ENCODE measurements at places on chromosomes 6 and 20.

GRCh38 chr6:42938987-42939809, 9.9 kb downstream of the CNPY3 start:
- DNase-seq: no peak

DNA sequence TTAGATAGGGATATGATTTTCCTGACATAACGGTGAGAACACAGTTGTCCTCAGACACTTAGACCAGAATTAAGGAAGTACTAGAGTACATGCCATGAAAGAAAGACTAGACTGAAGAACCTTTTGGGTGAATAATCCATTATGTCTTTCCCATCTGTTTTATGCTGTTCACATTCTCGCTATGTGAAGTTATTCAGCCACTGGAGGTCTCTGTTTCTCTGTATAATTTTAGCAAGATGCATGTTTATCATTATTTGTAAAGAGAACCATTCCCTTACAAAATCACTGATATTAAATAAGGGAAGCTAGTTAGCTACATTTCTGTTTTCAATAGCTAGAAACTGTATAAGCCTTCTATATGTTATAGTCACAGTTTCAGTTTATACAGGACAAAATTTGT, 391.9 kb downstream of the CD109 start:
- DNase-seq: no peak

DNA sequence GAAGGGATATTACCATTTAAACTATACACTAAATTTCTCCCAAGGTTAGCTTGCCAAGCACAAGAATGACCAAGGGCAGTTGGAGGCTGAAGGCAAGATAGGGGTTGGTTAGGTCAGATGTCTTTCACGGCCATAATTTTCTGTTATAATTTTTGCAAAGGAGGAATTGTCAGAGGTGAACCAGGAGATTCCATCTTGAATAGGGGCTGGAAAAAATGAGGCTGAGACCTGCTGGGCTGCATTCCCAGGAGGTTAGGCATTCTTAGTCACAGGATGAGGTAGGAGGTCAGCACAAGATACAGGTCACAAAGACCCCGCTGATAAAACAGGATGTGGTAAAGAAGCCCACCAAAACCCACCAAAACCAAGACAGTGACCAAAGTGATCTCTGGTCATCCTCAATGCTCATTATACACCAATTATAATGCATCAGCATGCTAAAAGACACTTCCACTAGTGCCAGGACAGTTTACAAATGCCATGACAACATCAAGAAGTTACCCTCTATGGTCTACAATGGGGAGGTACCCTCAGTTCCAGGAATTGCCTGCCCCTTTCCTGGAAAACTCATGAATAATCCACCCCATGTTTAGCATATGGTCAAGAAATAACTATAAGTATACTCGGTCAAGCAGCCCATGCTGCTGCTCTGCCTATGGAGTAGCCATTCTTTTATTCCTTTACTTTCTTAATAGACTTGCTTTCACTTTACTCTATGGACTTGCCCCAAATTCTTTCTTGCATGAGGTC, 371.8 kb upstream of the SULF2 start:
- DNase-seq: no peak

DNA sequence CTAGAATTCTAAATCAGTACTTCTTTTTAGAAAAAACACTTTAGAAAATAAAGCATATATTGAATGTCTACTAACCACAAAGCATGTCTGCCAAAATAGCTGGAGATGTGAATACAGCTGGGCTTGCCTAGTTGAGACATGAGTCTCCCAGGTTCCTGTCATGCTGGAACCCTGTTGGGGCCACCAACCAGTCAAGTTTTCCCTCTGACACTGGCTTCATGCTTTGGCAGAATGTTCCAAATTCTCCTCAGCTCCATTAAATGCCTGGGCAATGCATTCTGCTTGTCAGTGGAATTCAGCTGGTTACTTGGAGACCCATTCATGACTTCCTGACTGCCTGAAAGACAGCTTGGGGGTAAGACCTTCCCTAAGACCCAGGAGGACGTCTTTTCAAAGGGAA, 87.2 kb downstream of the PRND start:
- DNase-seq: no peak

DNA sequence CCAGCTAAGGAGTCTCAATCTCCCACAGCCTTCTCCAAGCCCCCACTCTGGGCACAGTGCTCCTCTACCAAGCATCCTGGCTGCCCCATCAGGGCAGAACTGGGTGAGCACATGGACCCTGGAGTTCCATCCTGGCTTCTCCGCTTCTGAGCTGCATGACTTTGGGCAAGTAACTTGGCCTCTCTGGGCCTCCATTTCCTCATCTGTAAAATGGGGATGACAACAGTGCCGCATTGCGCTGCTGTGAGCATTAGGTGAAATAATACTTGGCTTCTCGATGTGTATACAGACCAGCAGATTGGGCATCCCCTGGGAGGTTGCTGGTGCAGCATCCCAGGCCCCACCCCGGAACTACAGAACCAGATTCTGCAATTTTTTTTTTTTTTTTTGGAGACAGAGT, 8.3 kb upstream of the RIPOR3 start:
- DNase-seq: no peak

- no peak for DNase-seq
These were observed 14.2 kb upstream of the UNC93A start for GRCh38 chr6:167276772-167277533.

DNA sequence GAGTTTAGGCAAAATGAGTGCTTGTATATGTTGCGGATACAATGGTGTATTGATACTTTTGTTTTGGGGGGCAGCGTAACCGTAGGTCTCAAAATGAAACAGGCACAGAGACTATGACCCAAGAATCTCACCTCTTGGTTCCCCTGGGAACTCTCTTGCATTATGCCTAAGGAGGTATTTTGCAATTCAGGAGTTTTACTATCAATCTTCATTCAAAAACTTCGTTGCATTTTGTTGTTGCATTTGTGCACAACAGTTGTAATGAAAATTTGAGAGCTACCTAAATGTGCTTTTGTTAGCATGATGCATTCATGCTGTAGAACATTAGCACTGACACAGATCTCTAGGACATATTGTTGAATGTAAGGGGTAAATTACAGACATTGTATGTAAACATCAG, 18.2 kb downstream of the VTA1 start:
- DNase-seq: no peak

- no peak for DNase-seq
These were observed 57.5 kb downstream of the FOXC1 start for GRCh38 chr6:1667012-1667804.

DNA sequence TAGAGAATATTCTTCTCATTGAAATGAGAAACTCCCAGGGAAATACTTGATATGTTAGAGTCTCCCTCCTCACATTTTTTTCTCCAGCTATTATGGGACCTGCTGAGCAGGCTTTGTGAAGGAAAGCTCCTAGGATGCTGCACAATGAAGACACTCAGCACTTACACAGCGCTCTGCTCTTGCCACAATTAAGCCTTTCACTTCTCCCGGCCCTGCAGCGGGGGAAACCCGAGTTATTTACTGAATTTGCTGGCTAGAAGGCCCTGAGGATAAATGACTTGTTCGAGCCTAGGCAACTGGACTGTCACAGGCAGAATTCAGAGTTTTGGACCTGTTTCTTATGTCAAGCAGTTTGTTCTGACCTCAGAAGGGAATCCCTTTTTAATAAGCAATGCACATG, 102.0 kb downstream of the MAP3K7 start:
- no peak for DNase-seq

- no peak for DNase-seq
These were observed 610.3 kb downstream of the RNF144B start for GRCh38 chr6:18997375-18997826.

GRCh38 chr6:101630941-101631340, 237.4 kb downstream of the GRIK2 start:
- no peak for DNase-seq

DNA sequence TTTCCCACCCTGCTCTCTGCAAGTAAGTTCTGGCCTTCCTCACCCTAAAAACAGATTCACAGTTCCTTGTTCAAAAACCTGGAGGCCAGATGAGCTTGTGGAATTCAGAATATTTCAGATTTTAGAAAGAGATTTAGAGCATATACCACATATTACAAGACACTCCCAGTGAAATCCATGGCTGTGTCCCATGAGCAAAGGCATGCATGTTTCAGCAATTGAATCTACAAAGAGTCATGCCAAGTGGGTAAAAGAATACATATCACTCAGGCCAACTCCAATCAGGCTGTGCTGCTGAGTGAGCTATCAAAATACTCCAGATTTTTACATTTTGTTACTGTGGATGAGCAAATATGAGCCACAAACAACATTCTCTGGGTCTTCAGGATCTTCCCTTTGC, 10.2 kb upstream of the NEDD9 start:
- DNase-seq: no peak

DNA sequence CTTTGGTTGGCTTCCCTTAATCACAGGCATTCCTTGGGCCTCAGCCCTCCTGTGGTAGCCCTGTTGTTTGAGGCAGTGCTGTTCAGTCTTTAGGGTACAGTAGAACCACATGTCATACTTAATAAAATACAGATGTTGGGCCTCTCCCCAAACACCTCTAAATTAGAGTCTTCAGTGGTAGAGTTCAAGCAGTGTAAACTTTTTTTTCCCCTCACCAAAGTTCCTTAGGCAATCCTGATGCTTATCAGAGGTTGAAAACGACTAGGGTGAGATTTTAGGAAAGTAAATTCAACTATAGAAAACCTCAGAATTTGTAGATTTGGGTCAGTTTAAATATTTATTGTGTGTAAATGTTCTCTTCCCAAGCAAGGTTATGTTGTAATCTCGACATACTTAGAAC, 44.6 kb downstream of the BLTP3A start:
- no peak for DNase-seq

- DNase-seq: no peak
These were observed 8.3 kb downstream of the GSS start for GRCh38 chr20:34947336-34947735.

GRCh38 chr6:151128763-151129370, 110.9 kb upstream of the AKAP12 start:
- DNase-seq: no peak

DNA sequence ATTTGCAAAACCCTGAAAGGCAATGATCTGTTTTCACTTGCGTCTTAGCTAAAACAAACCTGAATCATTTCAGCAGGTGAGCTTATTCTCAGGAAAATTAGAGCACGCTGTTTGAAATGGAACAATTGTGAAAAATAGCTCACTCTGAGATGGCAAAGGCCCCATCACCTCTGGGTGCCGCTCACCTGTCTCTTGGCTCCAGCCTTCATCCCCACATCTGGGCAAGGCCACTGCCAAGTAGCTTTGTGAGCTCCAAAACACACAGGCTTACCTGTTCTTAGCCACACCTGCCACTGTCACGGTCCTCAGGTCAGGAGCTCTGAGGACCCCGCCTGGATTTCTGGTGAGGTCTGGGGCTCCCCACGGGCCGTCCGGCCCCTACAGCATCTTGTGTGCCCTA, 66.7 kb downstream of the SMOC2 start:
- no peak for DNase-seq

DNA sequence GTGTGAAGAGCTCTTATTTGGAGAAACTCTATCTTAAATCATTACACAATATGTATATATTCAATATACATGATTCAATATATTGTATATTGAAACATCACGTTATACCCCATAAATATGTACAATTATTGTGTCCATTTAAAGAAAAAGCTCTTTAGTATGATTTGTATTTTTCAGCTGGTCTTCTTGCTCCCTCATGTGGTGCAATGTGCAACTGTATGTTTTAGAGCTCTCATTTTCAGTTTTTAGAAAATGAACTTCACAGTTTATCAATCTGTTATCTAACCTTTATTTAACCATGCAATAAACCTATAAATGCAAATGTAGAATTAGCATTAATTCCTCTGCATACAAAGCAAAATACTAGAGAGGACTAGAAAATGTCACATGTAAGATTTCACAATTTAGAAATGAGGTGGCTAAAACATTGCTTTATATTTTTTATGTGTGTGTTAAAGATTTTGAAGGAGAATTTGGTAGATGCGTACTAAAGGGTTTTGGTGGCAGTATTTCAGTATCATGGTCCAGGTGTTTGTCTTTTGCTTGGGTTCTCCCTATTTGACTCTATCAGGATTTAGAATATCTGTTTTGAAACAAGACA, 167.1 kb downstream of the PHF3 start:
- DNase-seq: no peak

GRCh38 chr6:3848380-3848779, 793 bp upstream of the FAM50B start:
- no peak for DNase-seq

- no peak for DNase-seq
These were observed at the start of gene METTL24 for GRCh38 chr6:110357664-110358552. TSS of gene METTL24 (minus strand) at chr6:110358349. CDS start at chr6:110358272, 77 bp downstream.

GRCh38 chr6:6856538-6857523, 250.9 kb upstream of the RREB1 start:
- DNase-seq: no peak

DNA sequence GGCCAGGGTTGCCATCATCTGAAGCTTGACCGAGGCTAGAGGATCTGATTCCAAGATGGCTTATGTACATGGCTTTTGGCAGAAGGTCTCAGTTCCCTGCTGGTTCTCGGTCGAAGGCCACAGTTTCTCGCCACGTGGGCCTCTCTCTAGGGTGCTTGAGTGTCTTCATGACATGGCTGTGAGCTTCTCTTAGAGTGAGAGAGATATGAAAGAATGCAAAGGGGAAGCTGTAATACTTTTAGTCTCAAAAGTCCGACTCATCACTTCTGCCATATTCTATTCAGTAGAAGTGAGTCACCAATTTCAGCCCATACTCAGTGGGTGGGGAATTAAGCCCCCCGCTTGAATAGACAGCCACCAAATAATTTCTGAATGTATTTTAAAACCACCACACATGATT, 94.2 kb downstream of the UTRN start:
- DNase-seq: no peak

DNA sequence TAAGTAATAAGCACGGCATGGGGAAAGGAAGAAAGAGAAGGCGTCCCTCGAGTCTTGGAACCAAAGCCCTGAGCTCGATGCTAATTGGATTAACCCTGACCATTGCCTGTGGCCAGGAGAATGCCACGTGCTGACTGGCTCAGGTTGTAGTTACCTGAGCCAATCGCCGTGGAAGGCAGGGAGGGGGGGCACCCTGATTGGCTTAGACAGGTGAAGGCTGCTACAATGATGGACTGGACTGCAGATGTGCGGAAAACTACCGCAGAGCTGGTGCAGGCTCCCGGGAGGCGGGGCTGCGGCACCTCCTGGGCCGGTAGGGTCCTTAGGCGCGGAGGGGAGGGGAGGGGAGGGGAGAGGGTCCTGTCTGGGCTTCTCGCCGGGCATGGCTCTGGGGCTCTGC, 121.3 kb downstream of the TFAP2C start:
- no peak for DNase-seq

DNA sequence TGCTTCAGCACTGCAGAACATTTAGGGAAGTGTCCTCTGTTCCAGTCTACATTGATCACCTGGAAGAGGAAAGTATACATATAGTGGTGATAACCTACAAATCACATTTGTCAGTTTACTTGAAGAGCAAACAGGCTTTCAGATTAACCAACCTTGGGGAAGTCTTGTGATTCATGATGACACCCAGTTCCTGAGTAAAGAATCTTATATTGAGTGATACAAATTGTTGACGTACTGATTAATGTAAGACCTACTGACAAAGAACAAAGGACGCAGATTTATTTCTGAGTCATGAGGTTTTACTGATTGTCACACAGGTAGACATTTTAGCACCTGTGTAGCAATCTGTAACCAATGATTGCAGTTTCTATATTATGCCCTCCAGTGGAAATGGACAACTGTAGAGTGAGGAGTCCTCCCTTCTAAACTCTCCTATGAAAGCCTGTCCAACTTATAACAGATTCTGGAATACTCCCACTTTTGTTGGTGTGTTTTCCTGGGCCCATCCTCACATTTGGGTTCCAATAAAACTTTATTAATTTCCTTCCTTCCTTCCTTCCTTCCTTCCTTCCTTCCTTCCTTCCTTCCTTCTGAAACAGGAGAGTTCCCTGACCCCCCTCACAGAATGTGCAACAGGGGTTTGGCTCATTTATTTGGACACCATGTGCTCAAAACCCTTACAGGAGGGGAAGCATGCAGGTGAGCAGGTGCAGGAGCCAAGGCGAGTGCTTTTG, 113.5 kb downstream of the SLC35B3 start:
- no peak for DNase-seq

Data from forelimb muscle (tissue), 1 donor.